ENCODE measurements at places on chromosomes 7 and 10.

- no peak for DNase-seq
Observed at GRCh38 chr10:114590993-114591392, 67.1 kb downstream of the ABLIM1 start.

DNA sequence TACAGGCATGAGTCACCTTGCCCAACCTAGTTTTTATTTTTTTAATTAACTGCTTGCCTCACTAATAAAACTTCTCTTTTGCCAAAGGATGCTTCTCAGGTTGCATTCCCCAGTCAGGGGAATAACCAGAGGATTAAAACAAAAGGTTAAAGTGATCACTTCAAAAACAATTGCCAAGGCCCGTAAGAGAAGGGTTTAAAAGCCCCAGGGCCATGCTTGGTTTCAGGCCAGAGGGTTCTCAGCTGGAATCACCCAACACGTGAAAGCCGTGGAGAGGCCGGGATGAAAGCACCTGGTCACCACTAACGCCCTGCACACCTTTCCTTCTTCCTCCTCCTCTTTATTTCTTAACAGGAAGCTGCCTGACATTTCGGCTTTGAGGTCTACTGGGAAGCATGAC is 587.5 kb downstream of the PTPRN2 start:
- no peak for DNase-seq

DNA sequence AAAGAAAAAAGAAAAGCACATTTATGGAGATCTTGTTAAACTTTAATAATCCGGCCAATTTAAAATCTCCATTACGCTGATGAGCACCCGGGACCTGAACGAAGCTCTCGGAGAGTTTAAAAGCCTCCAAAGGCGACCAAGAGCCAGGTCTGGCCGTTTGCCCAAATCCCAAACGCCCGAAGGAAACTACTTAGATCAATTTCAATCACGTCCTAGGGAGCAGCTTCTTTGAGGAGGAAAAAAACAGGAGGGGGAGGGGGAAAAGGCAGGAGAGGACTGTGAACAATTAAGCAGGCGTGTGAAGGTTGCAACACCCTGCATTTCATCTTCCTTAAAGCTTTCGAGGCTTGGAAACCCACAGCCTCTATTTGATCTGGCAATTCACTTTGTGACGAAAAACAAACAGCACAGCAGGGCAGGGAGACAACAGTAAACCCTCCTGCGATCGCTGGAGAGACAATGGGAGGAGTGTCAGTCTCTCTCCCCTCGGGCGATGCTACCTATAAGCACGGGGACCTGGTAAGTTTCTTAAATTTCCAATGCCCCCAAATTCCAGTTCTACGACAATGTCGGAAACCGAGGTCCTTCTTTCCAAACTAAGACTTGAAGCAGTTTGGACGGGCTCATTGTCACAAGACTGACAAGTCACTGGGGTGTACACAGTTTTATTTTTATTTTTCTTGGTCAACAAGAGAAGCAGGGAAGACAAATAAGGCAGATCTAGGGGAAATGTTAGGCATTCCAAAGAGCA is 1.2 kb downstream of the KLF6 start:
- DNase-seq: no peak

GRCh38 chr10:5291501-5292195 is 73.1 kb upstream of the UCN3 start:
- peak; percentile 42 for DNase-seq

DNA sequence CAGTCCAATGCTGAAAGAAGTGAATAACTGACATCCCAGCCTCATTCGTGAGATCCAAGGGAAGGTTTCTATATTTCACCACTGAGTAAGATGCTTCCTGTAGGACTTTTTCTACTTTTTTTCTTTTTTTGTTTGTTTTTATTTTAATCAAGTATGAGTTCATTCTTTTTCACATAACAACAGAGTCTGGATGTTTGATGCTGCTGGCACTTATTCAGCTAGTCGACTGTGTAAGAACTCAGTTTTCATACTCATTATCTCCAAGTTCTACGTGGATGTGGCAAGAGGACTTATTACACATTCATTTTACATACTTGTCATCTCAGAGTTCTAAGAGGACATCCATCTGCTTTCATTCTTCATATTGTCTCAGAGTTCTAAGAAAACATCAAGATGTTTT is 86.9 kb downstream of the CPXM2 start:
- DNase-seq: no peak
